ENCODE measurements at places on chromosomes 2 and 18. TPM values are rescaled to one million over a fixed set of nuclear protein-coding genes. Genes with fewer than 3 reads are reported as not detected.

DNA sequence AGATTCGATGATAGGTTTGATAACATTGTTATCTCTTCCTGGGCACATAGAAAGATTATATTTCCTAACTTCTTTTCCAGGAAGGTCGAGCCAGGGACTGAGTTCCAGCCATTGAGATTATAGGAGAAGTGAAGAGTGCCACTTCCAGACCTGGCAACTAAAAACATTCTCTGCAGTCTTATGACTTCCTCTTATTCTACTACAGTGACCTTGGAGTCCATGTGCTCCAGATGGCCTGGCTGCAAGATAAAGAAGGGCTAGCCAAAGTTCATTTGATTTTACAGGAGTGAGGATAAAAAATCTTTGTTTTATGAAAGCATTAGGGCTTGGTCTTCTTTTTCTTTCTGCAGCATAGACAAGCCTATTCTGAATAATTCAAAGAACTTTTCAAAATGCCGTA, 363.0 kb downstream of the FSIP2 start:
- DNase-seq: no peak

- DNase-seq: peak; percentile 73
Measured at GRCh38 chr18:8469544-8470130, 139.6 kb upstream of the RAB12 start.

DNA sequence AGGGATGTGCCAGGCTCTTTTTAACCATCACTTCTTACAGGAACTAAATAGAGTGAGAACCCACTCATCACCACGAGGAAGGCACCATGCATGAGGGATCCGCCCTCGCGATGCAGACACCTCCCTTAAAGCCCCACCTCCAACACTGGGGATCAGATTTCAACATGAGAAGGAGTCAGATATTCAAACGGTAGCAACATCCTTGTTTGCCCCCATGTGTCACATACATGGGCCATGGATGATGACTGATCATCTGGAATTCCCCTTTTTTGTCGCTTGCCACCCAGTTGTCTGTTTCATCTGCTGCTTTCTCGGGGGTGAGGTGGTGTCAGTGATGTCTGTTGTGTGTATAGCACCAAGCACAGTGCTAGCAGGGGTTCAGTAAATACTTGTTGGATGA, 57.9 kb downstream of the NCK2 start:
- no peak for DNase-seq

The PSD4 gene
- 0.63 TPM for polyA plus RNA-seq

GRCh38 chr18:60861575-60861974, 471.7 kb upstream of the CDH20 start:
- no peak for DNase-seq

DNA sequence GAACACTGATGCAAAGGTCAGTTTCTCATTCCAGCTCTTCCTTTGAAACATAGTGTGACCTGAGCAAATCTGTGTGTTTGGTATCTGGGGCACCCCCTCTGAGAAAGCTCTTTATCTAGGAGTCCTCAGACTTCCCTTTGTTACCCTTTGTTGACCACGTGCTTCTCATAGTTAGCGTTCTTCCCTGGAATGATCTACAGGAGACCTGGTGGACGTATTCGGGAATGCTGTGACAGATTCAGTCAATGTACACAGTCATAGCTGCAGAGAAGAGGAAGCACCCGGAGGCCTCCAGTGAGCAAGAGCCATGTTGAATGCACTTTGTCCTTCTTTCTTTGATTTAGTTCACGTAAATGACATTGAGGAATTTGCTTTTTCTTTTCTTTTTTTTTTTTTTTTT, 10.7 kb upstream of the CHMP1B start:
- no peak for DNase-seq

GRCh38 chr2:88265352-88266303, 95.5 kb downstream of the THNSL2 start:
- peak; percentile 57 for DNase-seq

The VSNL1 gene
- 0.70 TPM for polyA plus RNA-seq

- peak; percentile 16 for DNase-seq
Measured at GRCh38 chr18:54205959-54206358, 18.5 kb downstream of the MBD2 start.

The COLEC12 gene
- 19.4 TPM for polyA plus RNA-seq

- DNase-seq: peak; percentile 50
Measured at GRCh38 chr2:237590272-237591140, at the start of gene RAB17. RAB17 (minus strand) TSS chr2:237590734; CDS start chr2:237586154, 4,580 bp downstream.

DNA sequence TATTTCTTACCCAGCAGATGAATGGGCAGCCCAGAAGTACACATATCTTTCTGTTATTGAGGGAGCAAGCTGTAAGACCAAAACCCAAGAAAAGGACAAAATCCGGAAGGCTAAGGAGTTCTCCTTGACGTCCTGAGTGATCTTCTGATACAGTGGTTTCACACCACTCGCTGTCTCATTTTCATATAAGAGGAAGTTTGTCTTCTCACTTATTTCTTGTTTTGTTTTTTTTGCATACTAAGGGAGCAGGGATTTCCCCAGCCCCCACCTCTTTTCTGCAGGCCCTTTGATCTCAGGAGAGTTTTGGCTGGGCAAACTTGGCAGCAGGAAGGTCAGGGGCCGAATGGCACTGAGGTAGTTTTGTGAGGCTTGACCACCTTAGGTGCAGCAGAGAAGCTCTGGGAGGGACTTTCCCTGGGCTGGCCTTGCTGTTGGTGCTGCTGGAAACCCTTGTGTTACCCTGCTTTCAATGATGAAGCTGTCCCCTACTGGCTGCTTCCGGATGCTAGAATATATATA, 13.3 kb downstream of the CHRNA1 start:
- DNase-seq: no peak

DNA sequence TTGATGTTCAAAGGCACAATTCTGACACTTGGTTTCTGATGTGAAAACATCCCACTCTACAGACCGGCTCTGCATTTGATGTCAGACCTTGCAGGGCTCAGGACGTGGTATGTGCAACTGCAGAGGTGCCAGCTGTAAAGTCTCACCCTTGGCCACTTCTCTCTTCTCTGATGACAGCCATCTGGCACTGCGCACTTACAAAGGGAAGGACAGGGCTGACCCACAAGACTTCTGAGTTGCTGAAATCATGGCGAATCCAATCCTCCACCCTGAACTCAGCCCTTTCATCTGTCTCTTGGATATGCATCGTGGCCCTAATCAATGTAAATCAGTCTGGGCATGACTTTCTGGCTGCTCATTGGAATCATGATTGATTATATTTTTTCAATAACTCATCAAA, 82.5 kb downstream of the SEPTIN10 start:
- no peak for DNase-seq

DNA sequence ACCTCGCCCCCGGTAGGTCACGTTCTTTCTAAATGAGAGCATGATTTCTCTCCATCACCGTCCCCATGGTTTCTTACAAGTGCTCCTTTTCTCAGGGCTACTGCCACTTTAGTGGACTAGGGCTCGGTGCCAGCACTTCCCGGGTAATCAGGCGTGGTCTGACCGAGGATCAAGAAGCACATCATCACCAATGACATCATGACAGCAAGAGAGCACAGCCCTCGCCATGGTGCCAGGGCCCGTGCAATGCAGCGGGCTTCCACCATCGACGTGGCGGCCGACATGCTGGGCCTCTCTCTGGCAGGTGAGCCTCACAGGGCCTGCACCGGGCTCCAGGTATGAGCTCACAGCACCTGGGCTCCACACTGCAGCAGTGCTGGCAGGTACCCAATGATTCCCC, 75.2 kb downstream of the INPP4A start:
- no peak for DNase-seq

The HPCAL1 gene
- 58.9 TPM for polyA plus RNA-seq

DNA sequence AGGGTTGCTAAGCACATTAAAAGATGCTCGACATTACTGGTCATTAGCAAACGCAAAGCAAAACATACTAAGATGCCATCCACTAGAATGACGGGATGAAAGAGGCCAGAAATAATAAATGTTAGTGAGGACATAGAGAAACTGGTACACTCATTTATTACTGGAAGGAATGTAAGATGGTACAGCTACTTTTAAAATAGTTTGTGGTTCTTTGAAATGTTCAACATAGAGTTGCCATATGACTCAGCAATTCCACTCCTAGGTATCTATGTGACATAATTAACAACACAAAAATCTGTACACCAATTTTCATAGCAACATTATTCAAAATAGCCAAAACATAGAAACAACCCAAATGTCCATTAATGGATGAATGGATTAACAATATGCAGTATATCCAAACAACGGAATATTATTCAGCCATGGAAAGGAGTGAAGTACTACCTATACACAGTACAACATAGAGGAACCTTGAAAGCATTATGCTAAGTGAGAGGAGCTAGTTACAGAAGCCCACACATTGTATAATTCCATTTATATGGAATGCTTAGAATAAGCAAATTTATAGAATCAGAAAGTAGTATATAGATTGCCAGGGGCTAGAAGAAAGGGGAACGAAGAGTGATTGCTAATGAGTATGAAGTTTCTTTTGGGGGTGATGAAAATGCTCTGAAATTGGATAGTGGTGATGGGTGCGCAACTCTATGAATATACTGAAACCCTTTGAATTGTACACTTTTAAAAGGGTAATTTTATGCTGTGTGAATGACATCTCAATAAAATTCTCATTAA, 61.9 kb upstream of the IL1R1 start:
- peak; percentile 72 for DNase-seq

The MC2R gene
- not detected for polyA plus RNA-seq

- no peak for DNase-seq
Measured at GRCh38 chr18:76169733-76170132, 325.3 kb downstream of the ZNF516 start.

The FOXD4L1 gene
- polyA plus RNA-seq: not detected

- DNase-seq: peak; percentile 40
Measured at GRCh38 chr18:70994116-70994515, 705.3 kb downstream of the SOCS6 start.

The GCKR gene
- 0.59 TPM for polyA plus RNA-seq

The CGREF1 gene
- polyA plus RNA-seq: 17.8 TPM

DNA sequence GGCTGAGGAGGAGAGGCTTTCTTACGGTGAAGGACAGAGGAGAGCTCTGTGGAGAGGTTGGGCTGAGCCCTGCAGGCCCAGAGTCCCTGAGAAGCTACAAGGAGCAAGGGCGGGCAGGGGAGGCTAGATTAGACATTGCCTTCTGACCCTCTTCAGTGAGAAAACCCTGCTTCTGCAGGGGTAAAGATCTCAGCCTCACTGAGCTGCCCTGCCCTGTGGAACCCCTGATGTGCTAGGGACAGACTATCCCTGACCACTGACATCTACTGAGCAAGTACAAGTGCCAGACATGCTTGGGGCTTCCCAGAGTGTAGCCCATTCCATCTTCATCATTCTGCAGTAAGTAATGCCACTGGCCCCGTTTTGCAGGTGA, 111.5 kb downstream of the CYP26B1 start:
- DNase-seq: no peak

- DNase-seq: no peak
Measured at GRCh38 chr2:239912938-239913635, 112.1 kb downstream of the NDUFA10 start.

GRCh38 chr2:132757676-132758075, 87.7 kb upstream of the LYPD1 start:
- DNase-seq: peak; percentile 3

DNA sequence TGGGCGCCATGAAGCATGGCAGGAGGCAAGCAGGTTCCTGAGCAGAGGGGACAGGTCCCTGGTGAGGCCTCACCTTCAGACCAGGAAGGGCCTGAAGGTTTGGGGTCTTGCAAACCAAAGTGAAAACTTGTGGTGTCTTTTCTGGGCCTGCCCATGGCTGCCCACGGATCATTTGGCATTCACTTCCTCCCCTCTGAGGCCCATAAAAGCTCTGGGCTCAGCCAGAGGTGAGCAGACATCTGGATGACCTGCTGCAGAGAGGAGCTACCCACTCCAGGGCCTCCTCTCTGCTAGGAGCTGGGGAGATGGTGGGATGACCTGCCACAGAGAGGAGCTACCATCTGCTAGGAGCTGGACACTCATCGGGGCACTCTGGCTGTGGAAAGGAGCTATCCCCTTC, 112.9 kb upstream of the TMEM18 start:
- no peak for DNase-seq

GRCh38 chr18:75582406-75582821, 154.9 kb upstream of the SMIM21 start:
- peak; percentile 2 for DNase-seq

GRCh38 chr2:239292531-239292930, 108.3 kb downstream of the HDAC4 start:
- no peak for DNase-seq

GRCh38 chr2:232857158-232857563, 12.9 kb upstream of the SNORC start:
- peak; percentile 30 for DNase-seq

GRCh38 chr2:197677056-197677455, 1.7 kb upstream of the RFTN2 start:
- DNase-seq: no peak

DNA sequence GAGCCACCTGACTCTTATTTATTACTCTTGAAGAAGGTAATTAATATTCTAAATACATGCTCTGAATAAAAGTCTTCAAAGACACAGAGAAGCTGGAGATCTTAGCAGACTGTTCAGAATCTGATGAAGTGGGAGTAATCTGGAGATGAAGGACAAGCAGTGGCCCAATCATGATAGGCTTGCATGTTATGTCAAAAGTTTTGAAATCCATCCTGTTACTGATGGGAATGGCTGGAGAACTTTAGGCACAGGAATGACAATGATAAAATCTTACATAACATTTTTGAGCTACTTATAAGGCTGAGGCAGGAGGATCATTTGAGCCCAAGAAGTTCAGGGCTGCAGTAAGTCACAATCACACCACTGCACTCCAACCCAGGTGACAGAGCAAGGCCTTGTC, 2.4 kb upstream of the RIF1 start:
- no peak for DNase-seq

The CNOT11 gene
- 24.6 TPM for polyA plus RNA-seq

DNA sequence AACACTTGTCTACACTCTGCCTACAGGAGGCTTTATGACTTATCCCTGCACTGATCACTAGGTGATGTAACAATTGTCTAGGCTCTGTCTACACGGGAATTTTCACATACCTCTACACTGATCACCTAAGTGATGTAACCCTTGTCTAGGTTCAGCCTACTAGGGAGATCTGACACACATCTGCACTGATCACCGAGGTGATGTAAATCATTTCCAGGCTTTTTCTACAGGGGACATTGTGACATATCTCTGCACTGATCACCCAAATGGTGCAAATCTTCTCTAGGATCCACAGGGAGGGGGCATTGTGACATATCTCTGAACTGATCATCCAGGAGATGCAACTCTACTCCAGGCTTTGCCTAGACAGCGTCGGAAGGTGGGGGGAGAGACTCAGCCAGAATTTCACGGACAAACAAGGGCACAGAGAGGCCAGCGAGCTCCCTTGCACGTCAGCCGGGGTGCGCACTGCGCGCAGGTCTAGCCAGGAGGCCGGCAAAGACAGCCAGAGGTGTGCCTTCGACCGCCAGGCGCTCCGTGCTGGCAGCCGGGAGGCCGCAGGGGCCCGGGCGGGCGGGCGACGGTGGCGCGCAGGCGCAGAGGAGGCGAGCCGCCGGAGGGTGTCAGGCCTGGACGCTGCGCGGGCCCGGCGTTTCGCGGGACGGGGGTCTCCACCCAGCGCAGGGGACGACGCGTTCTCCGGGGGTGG, 46.9 kb upstream of the USP14 start:
- DNase-seq: peak; percentile 78

GRCh38 chr18:62603979-62604378, 81.2 kb downstream of the ZCCHC2 start:
- no peak for DNase-seq
